ENCODE measurements at places on chromosomes 11 and 22.

DNA sequence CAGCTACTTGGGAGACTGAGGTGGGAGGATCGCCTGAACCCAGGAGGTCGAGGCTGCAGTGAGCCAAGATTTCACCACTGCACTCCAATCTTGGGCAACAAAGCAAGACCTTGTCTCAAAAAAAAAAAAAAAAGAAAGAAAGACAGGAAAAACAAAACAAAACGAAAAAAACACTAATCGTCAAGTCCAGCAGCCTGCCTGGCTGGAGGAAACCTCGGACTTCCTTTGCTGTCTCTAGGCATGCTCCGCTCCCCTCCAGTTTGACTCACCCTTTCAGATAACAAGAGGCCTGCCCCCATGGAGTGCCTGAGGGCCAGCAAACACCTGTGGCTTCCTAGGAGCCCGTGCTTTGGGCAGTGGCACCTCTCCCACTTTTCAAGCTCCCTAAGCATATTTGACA is 28.8 kb upstream of the CHKA start:
- no peak for DNase-seq

DNA sequence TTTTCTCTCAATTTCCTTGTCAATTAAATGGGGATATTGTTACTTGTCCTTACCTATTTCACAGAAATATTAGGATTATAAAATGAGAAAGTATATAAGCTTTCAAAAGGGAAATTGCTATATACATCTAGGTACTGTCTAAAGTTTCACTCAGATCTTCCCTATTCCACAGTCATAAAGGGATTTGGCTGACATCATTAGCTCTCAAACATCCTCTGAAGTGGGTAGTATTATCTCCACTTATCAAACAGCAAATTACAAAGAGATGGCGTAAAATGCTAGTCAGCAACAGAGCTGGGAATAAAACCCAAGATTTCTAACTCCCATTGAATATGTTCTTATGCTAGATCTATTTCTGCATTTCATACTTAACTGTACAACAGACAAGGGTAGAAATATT is 50.9 kb downstream of the SLC25A17 start:
- DNase-seq: no peak

- DNase-seq: peak; percentile 71
Observed at GRCh38 chr11:2928605-2929530, at the start of gene PHLDA2. PHLDA2 (minus strand) TSS chr11:2929420; CDS start chr11:2929364, 56 bp downstream.

GRCh38 chr22:43404673-43405385 is 7.0 kb upstream of the MPPED1 start:
- DNase-seq: no peak

DNA sequence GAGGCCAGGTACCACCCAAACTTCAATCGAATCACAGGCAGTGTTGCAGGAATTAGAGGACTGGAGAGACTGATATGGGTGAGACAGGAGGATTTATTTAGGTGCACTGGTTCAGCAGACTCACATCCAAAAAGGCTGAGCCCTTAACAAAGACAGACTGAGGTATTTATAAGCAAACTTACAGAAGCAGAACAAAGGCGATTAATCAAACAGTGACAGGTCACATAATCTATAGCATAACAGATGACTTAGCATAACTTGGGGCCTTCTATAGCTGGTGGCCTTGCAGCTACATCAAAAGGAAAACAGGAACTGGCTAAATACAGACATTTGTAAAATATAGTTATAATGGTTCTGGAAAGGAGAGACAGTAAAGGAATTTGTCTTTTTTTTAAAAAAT is 2.1 kb downstream of the APOBEC3B start:
- DNase-seq: no peak

GRCh38 chr11:10640308-10640707 is 53.2 kb downstream of the IRAG1 start:
- DNase-seq: peak; percentile 65

DNA sequence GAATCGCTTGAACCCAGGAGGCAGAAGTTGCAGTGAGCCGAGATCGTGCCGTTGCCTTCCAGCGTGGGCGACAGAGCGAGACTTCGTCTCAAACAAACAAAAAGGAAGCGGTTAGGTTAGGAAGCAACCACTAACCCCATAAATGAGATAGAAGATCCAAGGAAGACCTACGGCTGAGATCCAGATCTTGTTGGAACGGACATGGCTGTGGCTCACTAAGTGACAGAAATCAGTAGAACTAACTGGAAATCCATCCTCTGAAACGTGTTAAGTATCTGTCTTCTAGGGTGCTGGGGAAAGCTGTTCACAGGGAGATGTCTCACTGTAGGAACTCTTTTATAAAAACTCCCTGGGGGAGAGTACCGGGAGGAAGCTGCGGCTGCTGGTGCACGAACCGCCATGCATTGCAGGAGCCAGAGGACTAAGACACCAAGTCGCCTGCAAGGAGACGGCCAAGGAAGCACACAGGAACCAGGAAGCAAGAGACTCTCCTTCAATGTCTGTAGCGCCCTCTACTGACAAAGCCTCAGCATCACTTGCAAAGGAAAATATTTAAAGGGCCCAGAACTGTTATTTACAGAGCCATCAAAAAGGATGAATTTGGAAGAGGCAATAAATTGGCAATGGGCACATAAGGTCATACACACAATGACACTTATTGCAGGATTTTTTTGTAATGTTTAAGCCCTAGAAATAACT is 16.9 kb upstream of the SPTY2D1 start:
- peak; percentile 67 for DNase-seq

DNA sequence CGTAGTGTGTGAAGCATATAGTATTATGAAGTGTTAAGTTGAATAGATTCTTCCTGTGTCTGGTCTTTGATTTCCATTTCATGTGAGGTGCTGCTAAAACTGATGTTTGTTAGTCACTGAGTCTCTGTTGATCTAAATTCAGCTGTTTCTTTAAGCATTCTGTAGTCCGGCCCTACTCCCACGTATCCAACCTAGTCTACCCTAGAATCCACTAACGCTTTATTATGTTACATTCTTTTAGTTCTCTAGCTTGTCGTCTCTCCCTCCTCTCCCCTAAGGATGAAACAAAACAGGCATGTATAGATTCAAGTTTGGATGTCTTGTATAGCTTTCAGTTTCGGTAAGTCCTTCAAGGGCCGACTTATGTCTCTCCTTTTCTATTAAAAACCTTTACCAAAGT is 4.1 kb downstream of the WEE1 start:
- no peak for DNase-seq

- no peak for DNase-seq
Observed at GRCh38 chr11:8871962-8872361, 39.0 kb upstream of the AKIP1 start.

GRCh38 chr22:24039046-24039445 is 27.9 kb downstream of the CABIN1 start:
- no peak for DNase-seq

DNA sequence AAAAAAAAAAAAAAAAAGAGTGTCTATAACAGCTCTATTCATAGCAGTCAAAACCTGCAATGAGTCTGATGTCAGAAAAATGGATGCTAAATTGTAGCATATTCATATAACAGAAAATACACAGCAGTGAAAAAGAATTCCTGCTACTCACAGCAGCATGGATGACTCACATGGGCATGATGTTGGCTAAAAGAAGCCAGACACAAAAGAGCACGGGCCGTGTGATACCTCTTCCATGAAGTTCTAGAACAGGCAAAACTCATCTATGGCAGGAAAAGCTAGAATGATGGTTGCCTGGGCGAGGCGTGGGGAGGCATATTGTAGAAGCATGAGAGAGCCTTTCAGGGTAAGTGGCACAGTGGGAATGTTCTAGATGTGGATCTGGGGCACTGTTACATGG is 18.9 kb downstream of the PLAAT3 start:
- DNase-seq: peak; percentile 36

DNA sequence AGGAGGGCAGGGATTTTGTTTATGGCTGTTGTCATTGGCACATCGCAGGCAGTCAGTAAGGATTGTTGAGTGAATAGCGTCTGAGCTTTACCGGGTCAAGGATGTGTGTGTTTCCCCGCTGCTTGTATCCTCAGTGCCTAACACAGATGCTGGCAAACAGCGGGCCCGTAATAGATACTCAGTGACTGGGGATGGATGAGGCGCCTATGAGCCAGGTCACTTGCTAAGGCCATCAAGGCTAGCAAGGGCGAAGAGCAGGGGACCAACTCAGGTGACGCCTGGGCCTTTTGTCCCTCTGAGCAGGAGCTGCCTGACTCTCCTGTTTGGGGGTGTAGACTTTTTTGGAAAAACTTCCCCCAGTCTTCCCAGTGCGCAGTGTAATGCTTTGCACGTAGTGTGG is 118.1 kb downstream of the HIPK3 start:
- no peak for DNase-seq

DNA sequence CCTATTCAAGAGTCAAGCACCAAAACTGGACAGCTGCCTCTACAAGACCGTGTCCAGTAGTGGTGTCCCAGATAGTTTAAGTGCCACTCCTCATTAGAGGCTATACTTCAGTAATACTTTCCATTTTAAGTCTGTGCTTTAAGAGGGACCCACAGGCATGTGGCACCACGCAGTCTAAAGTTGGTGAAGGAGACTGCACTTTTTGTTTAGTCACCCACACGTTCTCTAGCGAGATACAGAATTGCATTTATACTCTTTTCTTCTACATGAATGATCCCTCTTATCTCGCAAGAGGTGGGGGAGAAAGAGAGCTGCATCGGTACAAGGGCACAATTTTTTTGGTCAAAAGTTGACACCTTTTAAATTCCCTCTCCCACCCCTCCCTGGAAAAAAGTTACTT is 41.5 kb downstream of the DDX6 start:
- DNase-seq: no peak

DNA sequence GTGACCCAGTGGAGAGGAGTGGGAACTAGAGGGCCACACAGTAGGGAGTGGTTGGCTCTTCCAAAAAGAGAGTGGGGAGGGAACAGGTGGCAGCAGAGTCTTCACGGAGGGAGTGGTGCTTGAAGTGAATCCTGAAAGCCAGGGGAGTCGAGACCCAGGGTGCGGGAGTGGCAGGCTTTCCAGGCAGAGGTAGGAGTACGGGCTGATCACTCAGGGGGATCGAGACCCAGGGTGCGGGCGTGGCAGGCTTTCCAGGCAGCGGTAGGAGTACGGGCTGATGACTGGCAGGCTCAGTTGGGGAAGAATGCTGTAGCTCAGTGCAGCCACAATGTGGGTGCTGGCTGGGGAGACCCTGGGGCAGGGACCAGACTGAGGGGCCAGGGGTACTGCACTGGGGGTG is 148.2 kb downstream of the TBC1D22A start:
- no peak for DNase-seq

- DNase-seq: no peak
Observed at GRCh38 chr11:278001-278951, at the start of gene NLRP6. NLRP6 (plus strand) TSS chr11:278407; CDS start chr11:278570, 163 bp downstream.

DNA sequence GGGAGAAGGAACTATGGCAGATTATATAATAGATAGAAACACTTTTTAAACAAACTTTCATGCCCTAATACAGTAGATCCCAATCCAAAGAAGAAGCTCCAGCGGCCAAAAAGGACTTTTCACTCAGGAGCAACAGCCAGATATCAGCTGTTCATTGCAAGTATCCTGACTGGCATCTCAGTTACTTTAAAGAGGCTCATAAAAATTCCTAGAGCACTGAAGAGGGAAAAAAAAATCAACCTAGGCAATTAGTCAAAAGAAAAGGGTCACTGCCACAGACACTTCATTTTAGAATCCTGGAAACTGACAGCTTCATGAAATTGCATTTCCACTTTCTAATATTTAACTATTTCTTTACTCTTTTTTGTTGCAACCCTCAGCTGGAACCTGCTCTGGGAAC is 170.6 kb upstream of the SOX6 start:
- DNase-seq: no peak

DNA sequence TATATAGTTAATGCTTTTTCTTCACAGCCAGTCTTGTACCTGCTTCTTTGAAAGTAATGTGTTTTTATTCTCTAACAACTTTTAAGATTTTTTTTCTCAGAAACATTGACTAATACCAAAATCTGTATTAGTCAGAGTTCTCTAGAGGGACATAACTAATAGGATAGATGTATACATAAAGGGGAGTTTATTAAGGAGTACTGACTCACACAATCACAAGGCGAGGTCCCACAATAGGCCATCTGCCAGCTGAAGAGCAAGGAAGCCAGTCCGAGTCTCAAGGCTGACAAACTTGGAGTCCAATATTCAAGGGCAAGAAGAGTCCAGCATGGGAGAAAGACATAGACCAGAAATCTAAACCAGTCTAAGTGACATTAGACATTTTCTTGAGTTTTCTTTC is 140.0 kb downstream of the RAB38 start:
- DNase-seq: no peak

GRCh38 chr11:126072801-126073594 is 10.3 kb upstream of the CDON start:
- no peak for DNase-seq

DNA sequence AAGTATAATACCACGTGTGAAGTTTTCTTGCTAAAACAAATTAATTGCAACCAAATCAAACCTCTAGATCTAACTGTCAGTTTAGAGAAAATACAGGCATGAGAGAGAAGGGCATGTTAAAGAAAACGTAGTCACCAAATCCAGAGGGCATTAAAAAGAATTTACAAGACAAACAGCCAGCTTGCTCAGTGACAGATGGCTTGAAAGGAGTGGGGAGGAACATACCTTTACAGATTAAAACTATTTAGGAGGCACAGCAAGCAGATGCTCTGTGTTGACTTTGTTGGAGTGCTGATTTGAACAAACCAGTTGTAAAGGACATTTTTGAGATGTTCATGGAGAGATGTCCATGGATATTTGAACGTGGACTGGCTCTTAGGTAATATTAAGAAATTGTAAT is 96.9 kb downstream of the ATXN10 start:
- no peak for DNase-seq

DNA sequence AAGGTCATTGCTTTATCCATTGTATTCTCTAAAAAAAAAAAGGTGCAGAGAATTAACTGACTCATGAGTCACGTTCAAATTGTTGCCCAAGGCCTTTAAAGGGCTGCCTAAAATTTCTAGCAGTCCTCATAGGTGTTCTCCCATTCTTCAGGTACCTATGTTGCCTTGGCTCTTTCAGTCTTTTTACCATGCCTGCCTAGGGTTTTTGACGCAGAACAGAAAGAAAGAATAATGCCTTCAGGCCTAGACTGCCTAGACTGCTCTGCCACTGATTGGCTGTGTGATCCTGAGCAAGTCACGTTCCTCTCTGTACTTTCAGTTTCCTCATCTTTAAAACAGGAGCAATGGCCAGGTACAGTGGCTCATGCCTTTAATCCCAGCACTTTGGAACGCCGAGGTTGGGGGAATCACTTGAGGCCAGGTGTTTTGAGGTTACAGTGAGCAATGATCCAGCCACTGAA is 21.5 kb downstream of the CTSC start:
- DNase-seq: no peak

- peak; percentile 37 for DNase-seq
Observed at GRCh38 chr22:44037519-44038375, 13.6 kb downstream of the PARVB start.

DNA sequence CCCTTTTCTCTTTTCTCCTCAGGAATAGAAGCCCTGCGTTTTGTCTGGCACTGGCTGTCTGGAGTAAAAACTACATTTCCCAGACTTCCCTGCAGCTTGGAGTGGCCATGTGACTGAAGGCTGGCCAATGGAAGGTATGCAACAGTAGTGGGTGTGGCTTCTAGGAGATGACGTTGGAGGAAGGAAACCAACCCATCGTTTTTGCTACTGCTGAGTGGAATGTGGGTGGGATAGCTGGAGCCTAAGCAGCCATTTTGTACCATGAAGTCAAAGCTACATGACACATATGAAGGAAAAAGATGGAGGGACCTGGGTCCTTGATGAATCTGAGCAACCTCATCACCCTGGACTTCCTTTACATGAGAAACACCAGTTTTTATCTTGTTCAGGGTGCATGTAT is 19.6 kb downstream of the FGF3 start:
- DNase-seq: no peak

- no peak for DNase-seq
Observed at GRCh38 chr22:45880716-45881523, 96.0 kb downstream of the WNT7B start.

All from inflammatory macrophage treated with lipopolysaccharide for 4 hours (primary cell).